HFFc6 (cell line): ENCODE measurements at places on chromosomes 12 and 14. TPM values are rescaled to one million over a fixed set of nuclear protein-coding genes. Genes with fewer than 3 reads are reported as not detected.

DNA sequence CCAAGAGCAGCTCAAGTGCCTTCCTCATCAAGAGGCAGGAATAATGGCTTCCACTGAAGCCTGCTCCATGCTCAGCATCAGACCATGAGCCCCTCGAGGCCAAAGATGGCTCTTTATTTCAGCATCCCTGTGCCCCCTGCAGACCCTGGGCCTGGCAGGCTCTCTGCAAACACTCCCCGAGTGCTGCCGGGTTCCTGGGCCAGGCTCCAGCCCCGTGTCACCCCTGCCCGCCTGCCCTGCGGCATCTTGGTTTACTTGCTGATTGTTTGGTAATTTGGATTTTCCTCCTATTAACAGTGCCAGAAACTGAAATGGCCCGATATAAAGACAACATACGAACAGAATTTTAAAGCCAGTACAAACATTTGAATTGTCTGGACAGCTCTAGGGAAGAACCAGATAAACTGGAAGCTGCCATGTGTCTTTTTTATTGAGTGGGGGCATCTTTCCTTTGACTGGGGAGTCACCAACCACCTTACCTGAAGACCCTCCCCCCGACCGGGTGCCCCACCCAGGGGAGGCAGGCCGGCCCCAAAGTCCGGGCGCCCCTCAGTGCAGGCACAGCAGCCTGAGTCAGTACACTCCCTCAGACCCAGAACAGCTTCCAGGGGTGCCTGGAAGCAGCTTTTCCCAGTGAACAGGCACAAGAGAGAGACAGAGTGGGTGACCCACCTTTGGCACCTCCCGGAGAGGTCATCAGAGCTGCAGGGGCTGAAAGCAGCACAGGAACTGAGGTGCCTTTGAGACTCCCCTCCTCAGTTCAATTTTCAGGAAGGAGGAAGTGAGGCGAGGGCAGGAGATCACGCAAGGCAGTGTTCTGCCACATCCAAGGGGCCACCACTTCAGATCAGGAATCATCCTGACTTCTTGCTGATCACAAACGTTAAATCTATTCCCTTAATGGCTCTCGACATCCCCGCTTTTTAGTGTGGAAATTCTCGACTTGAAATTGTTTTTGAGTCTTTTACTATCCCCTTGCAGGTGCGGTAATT, 30.6 kb downstream of the ITPK1 start:
- no peak for DNase-seq

- no peak for DNase-seq
These were observed 30.7 kb downstream of the TMEM63C start for GRCh38 chr14:77212097-77212870.

- no peak for DNase-seq
These were observed 87.3 kb upstream of the RFLNA start for GRCh38 chr12:124207617-124208016.

GRCh38 chr12:66065150-66065549, 65.4 kb downstream of the LLPH start:
- no peak for DNase-seq

DNA sequence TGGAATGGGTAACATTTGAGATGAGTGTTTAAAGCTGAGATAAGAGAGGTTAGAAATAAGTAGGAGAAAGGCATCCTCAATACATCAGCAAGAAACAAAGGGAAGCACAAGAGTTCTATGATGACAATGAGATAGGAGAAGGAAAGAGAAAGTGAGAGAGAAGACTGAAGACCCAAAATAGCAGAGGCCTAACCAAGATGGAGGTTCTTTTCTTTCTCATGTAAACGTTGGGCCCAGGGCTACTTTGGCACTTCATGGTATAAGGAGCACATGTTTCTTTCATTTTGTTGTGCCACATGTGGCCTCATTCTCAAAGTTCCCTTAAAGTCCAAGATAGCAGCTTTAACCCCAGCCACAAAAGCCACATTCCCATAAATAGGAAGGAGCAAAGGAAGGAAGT, 120.5 kb upstream of the RMST start:
- no peak for DNase-seq

DNA sequence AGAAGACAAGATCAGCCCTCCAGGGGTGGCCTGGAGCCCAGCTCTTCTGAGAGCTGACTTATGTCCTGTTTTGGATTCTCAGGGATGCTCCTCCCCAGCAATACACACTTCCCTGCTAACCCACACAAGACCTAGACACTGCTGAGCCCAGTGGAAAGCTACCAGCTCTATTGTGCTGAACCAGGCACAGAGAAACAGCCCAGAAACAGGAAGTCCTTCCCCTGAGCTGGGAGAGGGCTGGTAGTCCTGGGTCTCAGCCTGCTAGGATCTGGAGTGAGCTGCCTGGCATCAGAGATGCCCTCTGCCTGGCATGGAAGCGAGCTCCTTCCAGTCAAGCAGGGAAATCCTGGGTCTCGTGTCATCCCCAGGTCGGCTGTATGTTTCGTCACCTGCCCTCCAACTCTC, 1.2 kb upstream of the LAG3 start:
- DNase-seq: no peak

GRCh38 chr12:11786638-11787365, 137.3 kb downstream of the ETV6 start:
- no peak for DNase-seq

- DNase-seq: no peak
These were observed 27.5 kb upstream of the MDM1 start for GRCh38 chr12:68359674-68360073.

The VSX2 gene
- not detected in 3 replicates for total RNA-seq

GRCh38 chr12:7146906-7147305, 16.7 kb downstream of the CLSTN3 start:
- no peak for DNase-seq

- DNase-seq: no peak
These were observed 13.2 kb downstream of the RPS6KA5 start for GRCh38 chr14:91047174-91047753.

DNA sequence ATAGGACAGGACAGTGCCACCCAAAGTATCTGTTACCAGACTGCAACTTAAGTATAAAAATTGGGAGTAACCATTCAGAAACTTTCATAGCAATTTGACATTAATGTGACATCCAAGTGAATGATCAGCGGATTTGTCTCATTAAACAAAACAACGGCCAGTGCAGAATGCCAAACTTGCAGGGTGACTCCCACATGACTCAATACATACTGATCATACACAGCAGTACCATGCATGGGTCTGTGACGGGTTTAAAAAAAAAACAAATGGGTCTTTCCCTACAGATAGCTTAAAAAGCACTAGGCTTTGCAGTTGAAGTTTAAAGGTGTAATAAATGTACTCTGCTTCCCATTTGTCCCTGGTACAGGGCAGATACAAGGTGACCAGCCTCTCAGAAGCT, 116.6 kb downstream of the SLC35F4 start:
- no peak for DNase-seq

DNA sequence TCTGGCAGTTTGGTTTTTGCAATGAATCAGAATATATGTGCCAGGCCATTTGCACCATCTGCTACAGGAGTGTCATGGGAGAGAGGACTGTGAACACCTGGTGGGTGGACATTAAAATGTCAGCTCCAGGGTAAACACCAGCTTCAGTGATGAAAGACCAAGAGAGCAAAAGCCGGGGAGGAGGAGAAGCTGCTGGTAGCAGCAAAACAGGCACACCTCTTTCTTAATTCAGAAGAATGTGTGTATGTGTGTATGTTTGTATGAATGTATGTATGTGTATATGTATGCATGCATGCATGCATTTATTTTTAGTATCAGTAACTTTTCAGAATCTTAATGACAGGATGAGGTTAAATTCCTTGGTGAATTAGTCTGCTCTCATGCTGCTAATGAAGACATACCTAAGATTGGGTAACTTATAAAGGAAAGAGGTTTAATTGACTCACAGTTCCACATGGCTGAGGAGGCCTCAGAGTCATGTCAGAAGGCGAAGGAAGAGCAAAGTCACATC, 357.4 kb upstream of the PRICKLE1 start:
- DNase-seq: no peak

DNA sequence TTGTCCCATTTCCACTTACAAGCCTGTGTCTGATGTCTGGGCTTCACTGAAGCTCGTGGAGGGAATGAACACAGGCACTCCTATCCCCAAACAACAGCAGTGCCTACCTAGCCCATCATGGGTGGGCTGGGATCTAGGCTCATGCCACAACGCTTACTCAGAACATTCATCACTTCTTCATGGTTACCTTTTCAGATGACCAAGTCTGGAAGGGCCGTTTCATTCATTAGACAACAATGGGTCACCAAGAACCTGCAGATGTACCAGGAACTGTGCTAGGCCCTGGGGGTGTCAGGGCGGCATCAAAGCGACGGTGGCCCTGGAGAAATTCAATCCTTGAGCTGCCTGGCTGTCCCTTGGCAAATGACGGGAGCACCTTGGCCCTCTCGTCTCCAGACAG, 64.9 kb upstream of the FZD10 start:
- no peak for DNase-seq

DNA sequence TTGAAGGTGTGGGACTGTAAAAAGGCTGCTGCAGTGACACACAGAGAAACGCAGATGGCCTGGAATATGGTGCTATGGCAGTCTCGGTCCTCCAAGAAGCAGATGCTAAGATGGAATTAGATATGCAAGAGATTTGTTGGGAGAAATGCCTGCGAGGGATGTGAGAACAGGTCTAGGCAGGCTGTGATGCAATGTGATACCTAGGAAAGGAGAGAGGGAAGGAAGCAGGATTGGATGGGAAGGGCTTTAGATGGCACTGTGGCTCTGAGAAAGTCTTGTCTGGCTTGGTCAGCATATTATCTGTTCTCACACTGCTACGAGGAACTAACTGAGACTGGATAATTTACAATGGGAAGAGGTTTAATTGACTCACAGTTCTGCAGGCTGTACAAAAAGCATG, 374.4 kb downstream of the BCAT1 start:
- DNase-seq: no peak

GRCh38 chr14:22449600-22449905, 139.5 kb downstream of the DAD1 start:
- no peak for DNase-seq

The TMEM233 gene
- not detected in 3 replicates for total RNA-seq

The C14orf39 gene
- not detected in 3 replicates for total RNA-seq

The TRHDE gene
- 53.8 to 99.9 TPM (median 57.1 TPM) in 3 replicates for total RNA-seq

DNA sequence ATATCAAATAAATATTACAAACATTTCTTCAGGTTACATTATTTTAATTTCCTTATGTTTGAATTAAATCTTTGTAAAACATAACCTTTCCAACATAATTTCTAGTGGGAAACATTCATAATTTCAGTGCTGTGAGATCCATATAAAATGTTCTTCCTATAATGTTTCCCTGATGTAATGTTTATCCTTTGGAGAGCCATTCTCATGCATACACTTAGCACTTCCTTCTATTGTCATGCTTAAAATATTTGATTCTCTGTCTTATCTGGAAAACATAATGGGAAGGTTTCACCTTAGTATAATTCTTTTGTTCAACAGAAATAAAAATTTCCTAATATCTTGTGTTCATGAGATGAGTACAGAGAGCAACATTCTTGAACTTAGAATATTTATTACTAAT, 472.5 kb downstream of the ADAMTS20 start:
- DNase-seq: no peak

DNA sequence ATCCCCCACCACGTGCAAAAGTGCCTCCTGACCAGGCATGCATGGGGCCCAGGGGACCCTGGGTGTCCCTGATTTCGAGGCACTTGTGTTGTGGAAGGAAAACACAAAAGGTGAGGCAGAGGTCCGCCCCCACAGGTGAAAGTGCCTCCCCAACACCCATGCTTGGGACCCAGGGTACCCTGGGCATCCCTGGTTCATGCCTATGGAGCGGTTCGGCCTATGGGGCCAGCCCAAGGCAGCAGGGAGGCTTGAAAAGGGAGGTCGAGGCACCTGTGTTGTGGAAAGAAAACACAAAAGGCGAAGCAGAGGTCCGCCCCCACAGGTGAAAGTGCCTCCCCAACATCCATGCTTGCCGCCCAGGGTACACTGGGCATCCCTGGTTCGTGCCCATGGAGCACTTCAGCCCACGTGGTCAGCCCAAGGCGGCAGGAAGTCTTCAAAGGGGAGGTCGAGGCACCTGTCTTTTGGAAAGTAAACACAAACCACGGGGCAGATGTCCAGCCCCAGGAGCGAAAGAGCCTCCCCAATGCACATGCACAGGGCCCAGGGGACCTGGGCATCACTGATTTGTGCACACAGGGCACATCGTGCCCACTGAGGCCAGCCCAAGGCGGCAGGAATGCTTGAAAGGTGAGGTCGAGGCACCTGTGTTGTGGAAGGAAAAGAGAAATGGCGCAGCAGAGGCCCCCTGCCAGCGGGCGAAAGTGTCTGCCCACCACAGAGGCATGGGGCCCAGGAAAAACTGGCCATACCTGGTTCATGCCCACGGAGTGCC, 375.5 kb downstream of the ALG10 start:
- DNase-seq: no peak
